IMR-90 (cell line): ENCODE measurements at places on chromosomes 16 and 17. TPM values are rescaled to one million over a fixed set of nuclear protein-coding genes. Genes with fewer than 3 reads are reported as not detected.
A peak's percentile ranks its signal among the peaks of the same experiment; 100 is the strongest.

GRCh38 chr16:11734653-11735043, 8.0 kb downstream of the TXNDC11 start:
- DNase-seq: no peak

DNA sequence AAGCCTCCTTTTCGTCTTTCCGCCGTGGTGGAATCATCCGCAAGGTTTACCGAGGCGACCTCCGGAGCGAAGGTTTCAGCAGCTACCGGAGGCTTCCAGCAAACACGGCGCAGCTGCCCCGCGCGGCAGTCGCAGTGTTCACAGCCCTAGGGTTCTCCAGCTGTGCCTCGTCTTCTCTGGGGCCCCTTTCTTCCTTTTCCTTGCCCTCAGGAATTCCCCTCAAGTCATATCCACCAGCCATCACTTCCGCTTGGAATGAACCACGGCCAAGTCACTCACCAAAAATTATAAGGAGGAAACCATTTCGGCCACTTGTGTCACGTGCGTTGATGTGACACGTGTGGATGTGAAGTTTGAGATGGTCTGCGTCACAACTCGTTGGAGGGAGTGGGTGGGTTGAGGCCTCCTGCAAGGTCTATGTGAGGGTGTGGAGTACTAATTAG, 636 bp upstream of the ERN1 start:
- DNase-seq: peak; percentile 80

MEOX1 gene
- total RNA-seq: 0.72 and 0.83 TPM in 2 replicates

DNA sequence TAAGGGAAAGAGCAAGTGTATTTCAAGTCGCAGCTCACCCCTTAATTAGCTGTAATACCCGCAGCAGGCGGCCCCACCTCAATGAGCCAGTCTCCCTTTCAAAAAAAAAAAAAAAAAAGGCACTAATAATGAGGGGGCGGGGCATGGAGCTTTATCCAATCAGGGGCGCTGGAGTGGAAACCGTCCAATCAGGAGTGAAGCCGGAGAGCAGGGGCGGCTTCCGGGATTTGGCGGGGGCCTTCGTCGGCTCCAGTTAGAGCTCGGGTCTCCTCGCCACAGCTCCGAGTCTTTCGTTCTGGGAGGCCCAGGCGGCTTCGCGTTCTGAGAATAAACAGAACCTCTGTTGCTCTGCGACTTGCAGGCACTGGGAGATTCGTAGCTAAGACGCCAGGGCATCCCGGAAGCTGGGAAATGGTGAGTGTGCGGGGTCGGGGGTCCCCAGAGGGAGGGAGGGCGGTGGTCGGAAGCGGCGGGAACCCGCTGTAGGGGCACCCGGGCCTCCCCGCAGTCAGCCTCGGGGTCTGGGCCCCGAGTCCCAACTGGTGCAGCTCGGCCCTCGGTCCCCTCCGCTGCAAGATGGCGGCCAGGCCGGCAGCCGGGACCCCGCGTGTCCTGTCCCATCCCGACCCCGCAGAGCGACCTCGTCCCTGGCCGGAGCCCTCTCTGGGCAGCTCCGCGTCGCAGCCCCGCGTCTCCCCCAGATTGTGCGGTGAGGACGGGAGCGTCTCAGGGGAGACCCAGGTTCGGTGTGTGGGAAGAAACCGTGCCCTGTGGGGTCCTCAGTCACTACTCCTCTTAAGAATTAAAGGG, at the start of gene ZNF267:
ZNF267 (plus strand) TSS at position 252 of the 810 bp plus-strand sequence; CDS start at position 412, 160 bp downstream.
- DNase-seq: peak; percentile 86

DNA sequence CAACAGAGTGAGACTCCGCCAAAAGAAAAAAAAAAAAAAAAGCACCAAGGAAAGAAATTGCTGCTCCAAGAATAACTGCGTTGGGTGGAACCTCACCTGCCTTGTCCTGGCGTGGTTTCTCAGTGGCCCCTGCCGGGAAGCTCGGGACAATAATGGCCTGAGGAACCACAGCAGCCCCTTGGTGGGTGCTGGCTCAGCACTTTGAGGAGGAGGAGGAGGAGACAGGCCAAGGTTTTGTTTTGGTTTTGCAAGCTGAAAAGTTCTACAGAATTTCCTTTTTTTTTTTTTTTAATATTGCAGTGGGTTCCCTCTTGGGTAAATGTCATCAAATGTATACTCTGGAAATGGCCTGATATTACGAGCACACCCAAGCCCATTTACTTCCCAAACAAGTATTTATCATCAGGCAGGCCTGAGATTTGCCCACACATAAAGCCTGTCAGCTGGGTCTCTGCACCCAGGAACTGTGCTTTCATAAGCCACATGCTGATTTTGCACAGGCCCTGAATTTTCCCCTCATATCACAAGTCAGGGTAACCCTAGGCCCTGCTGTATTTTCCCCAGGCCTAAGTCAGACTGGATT, 78.3 kb downstream of the SOCS1 start:
- DNase-seq: no peak
